NCI-H1105 treated with DMSO at 0.1 percent for 48 hours (cell line): ENCODE measurements at places on chromosomes 1 and 21.

- no peak for DNase-seq
Observed at GRCh38 chr1:179230251-179230650, 774 bp upstream of the ABL2 start.

DNA sequence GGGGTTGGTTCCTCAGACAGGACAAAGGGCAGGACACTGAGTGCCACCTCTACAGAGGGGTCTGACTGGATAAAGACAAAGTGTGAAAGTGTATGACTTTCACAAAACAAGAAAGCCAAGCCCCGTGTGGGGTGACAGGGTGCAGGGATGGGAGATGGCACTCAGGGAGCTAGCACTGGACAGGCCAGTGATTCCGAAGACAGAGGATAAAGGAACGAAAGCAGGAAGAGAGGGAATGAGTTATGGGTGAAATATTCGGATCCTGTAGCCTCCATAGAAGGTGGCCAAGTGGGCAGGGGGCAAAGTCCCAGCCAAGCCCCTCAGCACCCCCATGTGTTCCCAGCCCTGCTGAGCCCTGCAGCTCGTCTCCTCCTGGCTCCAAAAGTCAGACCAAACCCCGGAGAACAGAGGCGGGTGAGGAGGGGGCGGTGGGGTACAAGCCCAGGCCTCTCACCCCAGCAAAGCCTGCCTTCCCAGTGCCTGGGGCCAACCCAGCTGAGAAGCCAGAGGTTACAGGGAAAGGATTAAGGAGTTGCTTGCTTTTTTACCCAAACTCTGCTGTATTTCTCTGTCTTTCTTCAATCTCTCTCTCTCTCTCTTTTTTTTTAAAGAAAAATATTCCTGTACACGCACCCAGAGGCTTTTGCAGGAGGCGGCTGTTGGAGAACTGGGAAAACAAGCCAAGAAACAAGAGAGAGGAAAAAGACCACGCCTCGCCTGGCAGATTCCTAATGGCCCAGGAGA, 14.0 kb upstream of the WASF2 start:
- DNase-seq: no peak

GRCh38 chr1:148264374-148265276, 112.5 kb upstream of the NBPF11 start:
- DNase-seq: no peak

DNA sequence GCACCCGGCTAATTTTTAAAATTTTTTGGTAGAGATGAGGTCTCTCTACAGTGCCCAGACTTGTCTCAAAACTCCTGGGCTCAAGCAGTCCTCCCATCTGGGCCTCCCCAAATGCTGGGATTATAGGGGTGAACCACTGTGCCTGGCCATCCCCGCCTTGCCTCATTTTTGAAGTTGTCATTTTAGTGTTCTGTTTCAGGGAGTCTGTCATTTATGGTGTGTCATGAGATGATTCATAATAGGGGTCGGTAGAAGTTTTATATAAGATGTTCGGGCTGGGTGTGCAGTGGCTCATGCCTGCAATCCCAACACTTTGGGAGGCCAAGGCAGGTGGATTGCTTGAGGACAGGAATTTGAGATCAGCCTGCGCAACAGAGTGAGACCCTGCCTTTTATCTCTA, 8.5 kb downstream of the PRCC start:
- DNase-seq: no peak

DNA sequence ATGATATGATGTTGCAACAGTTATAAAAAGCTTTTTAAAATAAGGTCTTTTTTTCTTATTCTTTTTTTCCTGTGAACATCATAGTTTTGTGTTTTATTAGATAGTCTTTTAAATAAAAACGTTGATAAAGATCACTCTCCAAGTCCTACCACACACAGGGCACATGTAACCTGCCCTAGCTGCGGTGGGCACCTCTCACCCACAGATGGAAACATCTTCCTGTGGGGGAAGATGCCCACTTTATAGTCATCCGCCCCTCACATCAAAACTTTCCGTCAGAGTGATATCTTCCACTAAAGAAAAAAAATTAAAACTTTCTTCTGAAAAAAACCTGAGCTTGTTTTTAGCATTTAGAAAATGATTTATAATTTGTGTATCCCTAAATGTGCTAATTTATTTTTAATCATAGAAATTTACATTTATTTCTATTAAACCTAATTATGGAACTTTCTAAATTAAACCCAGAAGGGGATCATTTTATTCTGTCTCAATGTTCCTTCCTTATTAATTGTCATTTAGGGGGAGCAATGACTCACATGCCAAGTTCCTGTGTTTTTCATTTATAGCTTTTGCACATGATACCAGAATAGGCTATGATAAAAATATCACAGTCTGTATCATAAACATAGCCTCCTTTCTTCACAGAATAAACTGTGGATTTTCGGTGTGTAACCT, 24.7 kb downstream of the TNFRSF9 start:
- DNase-seq: no peak

- no peak for DNase-seq
Observed at GRCh38 chr1:14602136-14602535, 3.7 kb downstream of the KAZN start.

DNA sequence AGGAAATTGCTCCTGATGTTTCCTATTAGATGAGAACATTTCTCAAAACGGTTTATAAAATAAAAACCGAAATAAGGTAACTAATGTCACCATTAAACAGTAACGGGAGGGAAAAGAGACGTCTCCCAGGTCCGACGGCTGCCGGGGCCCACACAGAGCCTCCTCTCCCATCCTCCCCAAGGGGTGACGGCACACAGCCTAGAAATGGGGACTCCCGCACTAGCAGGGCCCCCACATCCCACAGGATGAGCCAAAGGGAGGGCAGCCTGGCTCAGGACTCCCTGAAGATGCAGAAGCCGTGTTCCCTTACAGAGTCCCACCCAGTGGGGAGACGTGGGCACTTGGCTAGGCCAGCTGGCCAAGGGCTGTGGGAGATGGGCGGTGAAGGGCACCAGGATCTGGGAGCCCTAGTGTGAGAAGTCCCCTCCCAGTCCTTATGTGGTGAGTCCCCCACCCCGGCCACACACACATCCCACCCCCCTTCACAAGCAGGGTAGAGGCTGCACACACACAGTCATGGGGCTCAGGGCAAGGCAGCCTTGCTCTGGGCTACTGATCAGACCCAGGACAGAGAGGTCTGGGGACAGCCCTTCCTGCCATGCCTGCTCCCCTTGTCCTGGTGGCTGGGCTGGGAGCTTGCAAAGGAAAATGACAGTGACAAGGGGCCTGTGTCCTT, 3.3 kb downstream of the KRTAP10-3 start:
- DNase-seq: no peak

- DNase-seq: no peak
Observed at GRCh38 chr1:204705493-204705811, 19.9 kb upstream of the LRRN2 start.

GRCh38 chr21:44564886-44565598, 6.4 kb upstream of the KRTAP10-3 start:
- no peak for DNase-seq

DNA sequence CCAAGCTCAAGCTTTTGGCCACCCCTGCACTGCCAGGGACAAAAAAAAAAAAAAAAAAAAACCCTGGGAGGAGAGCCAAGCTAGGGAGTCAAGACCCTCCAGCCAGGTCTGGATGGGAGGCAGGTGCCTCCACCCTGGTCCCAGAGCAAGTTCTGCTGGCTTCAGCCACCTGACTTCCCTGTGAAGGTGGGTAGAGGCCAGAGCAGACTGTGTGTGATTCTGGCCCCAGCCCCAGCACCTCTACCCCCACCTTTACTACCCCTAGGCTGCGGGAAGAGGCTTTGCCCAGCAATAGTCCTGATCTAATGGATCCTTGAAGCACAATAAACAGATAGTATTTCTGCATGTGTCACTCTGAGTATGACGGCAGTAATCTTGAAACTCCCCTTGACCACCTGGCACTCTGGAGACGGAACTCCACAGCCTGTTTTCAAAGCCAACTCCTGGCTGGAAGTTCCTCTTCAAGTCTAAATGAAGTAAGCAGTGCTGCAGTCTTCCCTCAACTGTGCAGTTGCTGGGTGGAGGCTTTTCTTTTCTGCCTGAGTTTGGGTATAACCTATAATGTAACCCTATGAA, 9.8 kb downstream of the PDZK1IP1 start:
- no peak for DNase-seq

GRCh38 chr1:116152577-116152943, 41.4 kb downstream of the MAB21L3 start:
- DNase-seq: no peak

- no peak for DNase-seq
Observed at GRCh38 chr1:197810812-197811211, 35.5 kb upstream of the DENND1B start.

GRCh38 chr1:101653482-101653946, 343.2 kb downstream of the OLFM3 start:
- no peak for DNase-seq

DNA sequence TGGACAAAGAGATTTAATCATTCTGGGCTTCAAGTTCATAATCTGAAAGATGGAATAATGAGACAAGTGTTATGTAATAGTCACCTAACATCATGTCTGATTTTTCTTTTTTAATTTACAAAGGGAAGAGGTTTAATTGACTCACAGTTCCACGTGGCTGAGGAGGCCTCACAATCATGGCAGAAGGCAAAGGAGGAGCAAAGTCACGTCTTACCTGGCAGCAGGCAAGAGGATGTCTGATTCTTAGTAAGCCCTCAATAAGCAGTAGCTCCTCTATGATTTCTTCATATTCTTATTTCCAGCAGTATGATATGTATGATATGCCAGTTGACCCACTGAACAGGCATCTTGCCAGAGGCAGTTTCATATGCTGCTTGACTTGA, 152.7 kb downstream of the S1PR1 start:
- no peak for DNase-seq
